ENCODE measurements at places on chromosomes 1 and 21. TPM values are rescaled to one million over a fixed set of nuclear protein-coding genes. Genes with fewer than 3 reads are reported as not detected.

Gene CELF3
- not detected for total RNA-seq

Gene SLC1A7
- 0.19 TPM for total RNA-seq

Gene LHX8
- total RNA-seq: 1.3 TPM

Gene CYP4B1
- not detected for total RNA-seq

Gene CD1B
- not detected for total RNA-seq

Gene BTG2
- total RNA-seq: 10.0 TPM

Gene FMO5
- total RNA-seq: 0.53 TPM
